ENCODE measurements at places on chromosomes 16 and 17.

GRCh38 chr16:20906341-20907255, 6.0 kb downstream of the LYRM1 start:
- no peak for DNase-seq

DNA sequence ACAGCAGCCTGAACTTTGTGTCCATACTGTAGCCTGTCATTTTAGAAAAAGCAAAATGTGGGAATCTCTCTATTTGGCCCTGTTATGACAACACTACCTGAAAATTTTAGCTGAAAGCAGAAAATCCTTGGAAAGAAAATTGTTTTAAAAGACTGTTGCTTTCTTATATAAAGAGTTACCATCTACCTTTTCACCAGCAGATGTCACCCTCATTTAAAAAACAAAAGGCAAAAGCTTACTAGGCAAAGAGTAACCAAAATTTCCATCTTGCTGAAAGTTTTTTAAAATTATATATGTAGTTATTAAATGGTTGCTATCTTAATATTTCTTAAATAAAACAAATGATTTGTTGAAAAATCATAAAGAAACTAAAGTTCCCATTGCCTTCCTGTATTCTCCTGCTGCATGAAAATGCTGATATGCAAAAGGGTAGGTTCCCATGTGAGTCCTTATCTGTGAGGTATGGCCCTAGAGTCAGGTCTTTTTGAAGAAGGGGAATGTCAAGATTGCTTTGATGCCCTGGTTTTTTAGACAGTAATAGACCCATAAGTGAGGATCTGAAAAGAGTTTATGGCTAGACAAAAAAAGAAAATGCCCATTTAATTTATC, 61.0 kb downstream of the TNRC6C start:
- peak; percentile 57 for DNase-seq

- no peak for DNase-seq
Observed at GRCh38 chr16:54173490-54173889, 113.1 kb downstream of the IRX3 start.

GRCh38 chr17:44547625-44548267, 9.5 kb upstream of the FZD2 start:
- peak; percentile 51 for DNase-seq

DNA sequence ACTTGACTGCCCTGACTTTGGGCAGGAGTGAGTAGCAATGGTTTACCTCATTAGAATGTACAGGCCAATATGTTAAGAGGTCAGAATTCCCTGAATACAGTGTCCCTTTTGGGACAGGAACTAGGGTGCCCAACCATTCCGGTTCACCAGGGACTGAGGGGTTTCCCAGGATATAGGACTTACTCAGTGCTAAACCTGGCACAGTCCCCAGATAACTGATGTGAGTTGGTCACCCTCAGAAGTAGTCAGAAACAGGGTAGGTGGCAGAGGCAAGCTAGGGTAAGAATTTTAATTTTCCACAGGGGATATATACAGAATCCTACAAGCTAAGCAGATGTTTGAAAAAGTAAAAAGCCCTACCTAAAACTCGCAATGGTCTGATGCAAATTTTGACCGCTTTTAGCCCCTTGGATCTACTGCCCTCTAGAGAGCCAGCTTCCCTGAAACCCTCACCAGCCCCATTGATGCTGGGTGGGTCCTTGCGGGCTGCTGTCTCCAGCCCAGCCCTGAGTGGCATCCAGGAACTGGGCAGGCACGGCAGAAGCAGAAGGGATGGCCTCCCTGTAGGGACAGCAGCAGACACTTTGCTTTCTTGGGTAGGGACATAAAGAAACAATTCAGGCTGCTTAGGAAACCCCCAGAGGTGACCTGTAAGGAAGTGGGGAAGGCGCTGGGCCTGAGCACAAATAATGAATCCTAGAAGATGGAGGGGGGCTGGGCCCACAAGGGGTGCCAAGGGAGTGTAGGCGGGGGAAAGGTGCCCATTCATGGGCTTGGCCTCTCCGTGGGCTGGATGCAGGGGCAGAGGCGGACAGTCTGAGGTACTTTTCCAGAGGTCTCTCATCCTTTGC, 434.8 kb downstream of the SLC39A11 start:
- no peak for DNase-seq

GRCh38 chr16:48574766-48575165, 35.2 kb downstream of the N4BP1 start:
- no peak for DNase-seq

- peak; percentile 79 for DNase-seq
Observed at GRCh38 chr17:48002266-48002915, 31.5 kb downstream of the CDK5RAP3 start.

DNA sequence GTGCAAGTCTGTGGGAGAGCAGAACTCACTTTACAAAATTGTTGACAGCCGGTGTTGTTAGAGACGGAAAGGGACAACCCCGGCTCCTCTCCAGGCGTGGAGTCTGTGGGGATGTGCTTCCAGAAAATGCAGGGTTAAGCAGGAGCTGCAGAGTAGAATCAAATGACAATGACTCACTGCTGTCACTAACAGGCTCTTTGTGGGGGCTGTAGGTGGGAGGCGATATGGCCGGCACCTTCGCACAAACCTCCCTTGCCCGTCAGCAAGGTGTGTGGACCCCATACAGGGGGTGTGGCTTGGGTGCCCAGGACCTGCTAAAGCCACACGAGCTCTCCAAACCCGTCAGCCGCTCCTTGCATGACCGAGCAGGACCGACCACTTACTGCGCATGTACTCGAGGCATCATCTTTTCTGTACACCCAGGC, 5.8 kb downstream of the PDK2 start:
- DNase-seq, result no peak

DNA sequence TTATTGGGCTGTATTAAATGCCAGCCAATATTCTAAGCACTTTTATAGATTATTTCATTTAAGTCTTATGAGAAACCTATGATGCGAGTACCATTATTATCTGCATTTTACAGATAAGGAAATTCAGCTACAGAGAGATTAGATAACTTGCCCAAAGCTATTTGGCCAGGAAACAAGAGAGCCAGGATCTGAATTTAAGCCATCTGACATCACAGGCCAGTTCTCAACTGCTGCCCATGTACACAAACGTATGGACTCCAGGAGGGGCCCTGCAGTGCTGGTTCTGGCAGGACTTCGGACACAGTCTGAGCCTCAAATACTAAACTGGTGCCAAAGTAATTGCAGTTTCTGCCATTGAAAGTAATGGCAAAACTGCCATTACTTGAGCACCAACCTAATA, 40.2 kb downstream of the CPPED1 start:
- no peak for DNase-seq

DNA sequence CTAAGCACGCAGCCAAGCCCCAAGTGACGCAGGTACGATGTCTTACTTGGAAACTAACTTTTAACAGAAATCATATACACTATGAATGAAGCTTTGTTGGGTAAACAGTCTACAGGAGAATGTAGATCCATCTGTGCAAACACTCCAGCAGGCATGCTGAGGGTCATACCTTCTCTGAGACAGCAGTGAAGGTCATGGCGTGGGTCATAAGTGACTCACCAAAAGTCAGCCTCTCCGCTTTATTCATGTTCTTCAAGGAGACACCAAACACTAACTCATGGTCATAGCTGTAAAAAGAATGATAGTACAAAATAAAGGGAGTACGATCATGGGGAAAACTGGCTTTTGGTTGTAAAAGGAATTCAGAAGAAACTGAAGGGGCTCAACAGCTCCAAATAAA, 20.6 kb downstream of the BLMH start:
- no peak for DNase-seq

GRCh38 chr17:39200070-39200879, at the start of gene RPL19:
Gene RPL19 (plus strand): TSS chr17:39200283. CDS start chr17:39200345, 62 bp downstream.
- DNase-seq, result no peak

- no peak for DNase-seq
Observed at GRCh38 chr17:82870541-82870940, 30.7 kb upstream of the ZNF750 start.

DNA sequence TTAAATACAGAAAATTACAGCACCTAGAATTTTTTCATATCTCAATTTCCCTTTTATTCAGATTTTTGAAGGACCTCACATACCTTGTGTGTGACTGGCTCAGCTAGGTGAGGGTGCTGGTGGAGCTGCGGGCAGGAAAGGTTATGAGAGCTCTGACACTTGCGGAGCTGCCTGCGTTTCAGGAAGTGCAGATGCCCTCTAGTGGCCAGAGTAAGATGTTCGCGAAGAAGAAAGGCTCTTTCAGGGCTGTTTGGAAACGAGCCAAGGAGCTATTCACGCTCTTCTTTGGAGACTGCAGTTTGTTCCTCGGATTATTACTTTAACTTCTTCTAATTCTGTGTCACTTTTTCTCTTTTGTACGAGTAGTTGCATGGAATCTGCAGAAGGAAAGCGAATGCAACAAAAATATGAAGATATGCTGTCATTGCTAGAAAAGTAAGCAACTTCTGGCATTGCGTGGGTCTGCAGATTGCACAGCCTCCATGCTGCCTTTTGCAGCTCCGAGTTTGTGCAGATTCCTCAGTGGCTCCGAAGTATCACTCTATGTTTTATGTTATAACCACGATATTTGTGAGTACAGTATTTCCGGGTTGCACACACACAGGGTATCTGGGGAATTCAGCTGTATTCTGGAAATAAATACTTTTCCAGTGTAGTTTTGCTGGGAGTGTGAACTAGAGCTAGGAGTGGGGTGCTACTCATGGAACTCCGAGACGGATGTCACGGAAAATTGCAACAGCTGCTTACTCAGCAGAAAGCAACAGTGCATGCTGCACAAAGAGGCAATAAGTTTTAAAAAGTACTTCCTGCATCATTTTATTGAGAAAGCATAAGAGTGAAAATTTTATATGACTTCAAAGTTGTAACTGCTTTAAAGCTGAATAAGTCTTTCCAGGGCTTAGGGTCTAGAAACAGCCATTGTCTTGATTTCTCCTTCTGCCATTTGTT, 46.3 kb downstream of the DNAH9 start:
- DNase-seq, result peak; percentile 91

DNA sequence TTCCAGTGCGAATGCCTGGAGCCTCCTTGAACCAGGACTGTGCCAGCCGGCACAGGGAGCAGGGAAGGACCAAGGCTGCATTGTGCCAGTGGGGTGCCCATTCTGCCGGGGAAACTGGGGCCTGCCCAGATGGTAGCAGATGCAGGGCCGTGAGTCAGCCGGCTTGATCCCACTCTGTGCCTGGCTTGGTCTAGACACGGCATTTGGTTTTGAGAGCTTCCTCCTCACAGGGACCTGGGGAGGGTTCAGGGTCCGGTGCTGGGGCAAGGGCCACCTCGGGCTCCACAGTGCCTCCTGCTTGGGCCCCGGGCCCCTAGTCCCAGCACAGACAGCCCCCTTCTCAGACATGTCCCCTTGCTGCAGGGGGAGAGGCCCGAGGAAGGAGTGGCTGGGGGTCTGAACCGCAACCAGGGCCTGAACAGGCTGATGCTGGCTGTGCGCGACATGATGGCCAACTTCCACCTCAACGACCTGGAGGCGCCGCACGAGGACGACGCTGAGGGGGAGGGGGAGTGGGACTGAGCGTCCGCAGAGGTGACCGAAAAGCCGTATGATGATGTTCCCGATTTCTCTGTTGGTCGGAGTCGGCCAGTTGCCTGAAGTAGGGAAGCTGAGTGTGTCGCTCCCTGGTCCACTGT, 7.8 kb upstream of the MC1R start:
- no peak for DNase-seq

- no peak for DNase-seq
Observed at GRCh38 chr17:76672270-76672851, 28.8 kb upstream of the ST6GALNAC1 start.

DNA sequence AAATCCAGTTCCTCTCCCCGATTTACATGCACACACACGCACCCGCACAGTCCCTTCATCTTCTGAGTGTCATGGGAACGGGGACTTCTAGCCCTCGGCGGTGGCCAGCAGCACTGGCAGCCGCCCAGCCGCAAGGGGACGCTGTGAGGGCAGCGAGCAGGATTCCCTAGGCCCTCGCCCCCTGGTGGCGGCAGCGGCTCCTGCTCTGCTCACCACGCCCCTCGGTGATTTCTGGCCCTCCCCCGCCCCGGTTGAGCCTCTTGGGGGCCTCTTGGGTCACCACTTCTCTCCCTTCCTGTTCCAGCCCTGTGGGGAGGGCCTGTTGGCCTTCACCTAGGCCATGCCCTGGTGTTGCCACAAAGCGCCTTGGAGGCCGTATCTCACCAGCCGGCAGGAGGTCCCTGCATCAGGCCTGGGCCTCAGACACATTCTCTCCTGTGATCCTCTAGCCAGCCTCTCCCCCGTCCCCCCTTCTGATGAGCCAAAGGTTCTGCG, 75.2 kb upstream of the KSR1 start:
- peak; percentile 59 for DNase-seq

DNA sequence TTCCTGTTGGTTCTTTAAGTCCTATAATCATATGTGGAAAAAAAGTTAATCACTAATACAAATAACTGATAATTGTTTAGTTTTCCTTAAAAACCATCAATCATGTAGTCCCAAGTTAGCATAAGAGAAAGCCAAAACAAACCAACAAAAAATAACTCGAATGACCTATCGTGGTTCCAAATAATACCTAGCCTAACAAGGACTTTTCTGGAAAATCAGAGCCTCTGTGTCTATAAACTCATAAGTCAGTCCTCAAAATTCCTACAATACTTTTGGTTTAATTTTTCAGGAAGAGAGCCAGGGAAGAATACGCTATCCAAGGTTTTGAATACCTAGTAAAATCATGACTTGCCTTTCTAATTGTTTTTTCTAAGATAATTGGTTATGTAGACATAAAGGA, 975.3 kb upstream of the SOX9 start:
- DNase-seq, result no peak

DNA sequence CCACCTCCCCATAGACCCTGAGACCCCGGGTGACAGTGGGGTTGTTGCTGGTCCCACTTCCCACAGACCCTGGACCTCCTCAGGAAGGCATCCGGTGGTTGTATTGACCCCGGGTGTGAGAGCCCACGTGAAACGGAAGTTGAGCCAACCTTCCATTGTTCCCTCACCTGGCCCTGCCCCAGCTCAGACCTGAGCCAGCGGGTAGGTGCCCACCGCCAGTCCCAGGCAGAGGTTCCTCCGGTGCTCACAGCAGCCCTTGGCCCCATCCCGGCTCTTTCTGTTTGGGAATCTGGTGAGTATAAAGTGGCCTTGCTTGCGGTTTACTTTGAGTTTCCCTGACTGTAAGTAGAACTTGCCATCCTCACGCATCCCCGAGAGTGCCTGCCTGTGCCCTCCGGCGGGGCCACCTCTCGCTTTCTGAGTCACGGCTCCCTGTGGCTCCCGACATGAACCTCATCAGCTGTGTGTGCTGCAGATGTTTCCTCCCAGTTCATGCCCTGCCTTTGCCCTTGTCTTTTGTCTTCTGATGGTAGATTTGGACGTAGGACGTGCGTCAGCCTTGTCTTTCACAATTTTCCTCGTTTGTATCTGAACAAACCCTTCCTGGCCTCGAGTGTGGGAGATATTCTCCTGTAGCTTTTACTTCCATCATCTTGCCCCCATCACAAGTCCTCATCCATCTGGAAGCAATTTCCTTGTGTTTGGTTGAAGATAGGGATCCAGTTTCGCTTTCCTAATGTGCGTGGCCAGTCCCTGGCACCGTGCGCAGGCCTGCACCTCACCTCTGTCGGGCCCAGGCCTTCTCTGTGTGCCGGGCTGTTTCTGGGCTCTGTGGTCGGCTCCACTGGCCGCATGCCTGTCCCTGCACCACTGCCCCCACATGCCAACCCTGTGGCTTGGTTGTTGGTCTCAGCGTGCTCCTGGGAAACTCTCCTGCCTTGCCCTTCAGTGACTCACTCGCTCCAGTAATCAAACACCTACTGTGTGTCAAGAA, 76.0 kb downstream of the METRNL start:
- no peak for DNase-seq

Data from brain (organoid and tissue), 16 donors.